ENCODE measurements at places on chromosomes 16 and 17.

DNA sequence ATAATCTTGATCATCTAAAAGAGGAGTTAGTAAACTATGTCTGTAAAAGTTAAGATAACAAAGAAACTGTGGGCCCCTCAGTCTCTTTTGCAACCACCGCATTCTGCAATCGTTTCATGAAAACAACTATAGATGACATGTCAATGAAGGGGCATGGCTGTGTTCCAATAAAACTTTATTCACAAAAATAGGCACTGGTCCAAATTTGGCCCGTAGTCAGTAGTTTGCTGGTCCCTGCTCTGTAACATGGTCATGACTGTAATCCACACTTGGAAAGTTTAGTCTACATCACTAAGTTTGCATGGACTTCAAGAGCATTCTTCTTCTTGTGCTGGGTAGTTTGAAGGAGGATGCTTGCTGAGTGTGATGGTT lies 299.3 kb upstream of the PSMD7 start:
- no peak for DNase-seq

GRCh38 chr16:78871241-78871640 lies 729.3 kb downstream of the MAF start:
- no peak for DNase-seq

DNA sequence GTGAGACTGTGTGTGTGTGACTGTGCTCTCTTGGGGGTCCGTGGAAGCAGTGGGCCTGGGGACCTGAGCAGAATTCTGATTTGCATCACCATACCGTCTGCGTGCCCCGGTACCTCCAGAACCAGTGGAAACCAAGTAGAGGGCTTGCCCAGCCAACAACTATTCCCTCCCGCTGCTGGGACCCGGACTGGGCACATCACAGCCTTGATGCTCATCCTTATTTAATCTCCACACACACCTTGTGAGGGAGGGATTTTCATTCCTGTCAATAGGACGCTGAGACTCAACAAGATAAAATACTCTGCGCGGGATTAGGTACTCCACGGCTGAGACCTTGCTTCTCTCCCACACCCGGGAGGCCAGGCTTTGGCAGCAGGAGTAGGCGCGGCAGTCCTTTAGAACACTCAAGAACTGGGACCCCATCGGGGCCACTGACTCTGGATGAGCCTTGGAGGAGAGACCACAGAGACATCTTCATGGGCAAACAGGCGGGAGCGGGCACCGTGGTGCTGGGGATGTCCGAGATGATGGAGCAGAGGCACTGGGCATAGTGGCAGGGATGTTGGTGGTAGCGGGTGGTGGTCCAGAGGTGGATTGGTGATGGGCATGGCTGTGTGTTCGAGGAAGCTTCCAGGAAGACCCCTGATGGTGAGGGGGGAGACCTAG lies 208.0 kb downstream of the NTN1 start:
- DNase-seq = no peak

GRCh38 chr16:11634312-11634711 lies 33.9 kb upstream of the SNN start:
- DNase-seq = no peak

DNA sequence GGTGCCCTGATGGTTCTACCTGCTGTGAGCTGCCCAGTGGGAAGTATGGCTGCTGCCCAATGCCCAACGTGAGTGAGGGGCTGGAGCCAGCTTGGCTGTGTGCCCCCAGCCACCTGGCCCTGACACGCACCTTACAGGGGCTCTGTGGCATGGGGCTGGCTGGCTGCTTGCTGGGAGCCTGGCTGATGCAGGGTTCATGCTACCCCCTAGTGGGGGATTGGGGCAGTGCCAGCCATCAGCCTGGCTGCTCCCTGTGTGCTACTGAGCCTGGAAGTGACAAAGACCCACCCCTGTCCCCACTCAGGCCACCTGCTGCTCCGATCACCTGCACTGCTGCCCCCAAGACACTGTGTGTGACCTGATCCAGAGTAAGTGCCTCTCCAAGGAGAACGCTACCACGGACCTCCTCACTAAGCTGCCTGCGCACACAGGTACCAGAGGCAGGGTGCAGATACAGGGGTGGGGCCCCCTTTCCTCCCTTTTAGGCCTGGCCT lies 5.7 kb downstream of the GRN start:
- DNase-seq = peak; percentile 38

GRCh38 chr16:886084-886543 lies 84.7 kb downstream of the LMF1 start:
- DNase-seq = no peak

DNA sequence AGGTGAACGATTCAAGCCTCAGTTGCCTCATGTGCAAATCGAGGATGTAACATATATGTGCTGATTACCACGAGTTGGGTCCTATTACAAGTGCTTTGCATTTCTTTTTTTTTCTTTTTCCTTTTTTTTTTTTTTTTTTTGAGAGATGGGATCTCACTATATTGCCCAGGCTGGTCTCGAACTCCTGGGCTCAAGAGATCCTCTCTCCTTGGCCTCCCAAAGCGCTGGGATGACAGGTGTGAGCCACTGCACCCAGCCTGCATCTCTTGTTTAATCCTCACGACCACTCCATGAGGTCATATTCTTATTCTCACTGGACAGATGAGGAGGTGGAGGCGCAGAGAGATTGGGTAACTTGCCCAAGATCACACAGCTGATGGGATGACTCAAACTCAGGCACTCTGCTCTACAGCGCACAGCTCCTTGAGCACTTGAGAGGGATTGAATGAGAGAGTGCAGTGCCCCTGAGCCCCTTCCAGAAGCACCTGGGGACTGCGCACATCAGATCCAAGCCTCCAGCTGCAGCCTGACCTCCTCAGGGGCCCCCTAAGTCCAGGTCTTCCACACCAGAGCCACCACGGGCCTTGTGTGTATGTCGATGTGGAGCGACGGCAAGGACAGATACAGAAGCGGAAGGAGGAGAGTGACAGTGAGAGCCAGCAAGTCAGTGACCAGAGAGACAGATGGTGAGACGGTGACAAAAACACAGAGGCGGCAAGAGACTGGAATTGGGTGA lies 4.9 kb downstream of the STX1B start:
- peak; percentile 51 for DNase-seq

GRCh38 chr16:3021449-3022207 lies 1.5 kb downstream of the TNFRSF12A start:
- DNase-seq = peak; percentile 94
